NCI-H69 (cell line): ENCODE measurements at places on chromosomes 7 and 10.

DNA sequence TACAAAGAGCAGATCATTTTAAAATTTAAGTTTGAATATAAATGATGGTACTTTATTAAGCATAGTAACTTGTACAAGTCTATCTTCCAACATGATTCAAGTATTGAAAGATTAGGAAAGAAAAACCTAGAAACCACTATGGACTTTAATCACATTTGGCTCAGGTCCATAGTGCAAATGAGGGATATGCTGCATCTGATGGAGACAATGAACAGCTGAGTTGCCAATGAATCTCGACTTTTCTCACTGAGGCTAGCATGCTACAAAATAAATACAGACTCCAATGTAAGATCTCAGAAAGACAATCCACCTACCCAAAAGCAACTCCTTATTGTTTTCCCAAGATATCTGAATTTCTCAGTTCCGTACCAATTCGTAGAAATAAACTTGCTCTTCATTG, 89.8 kb downstream of the SEMA3A start:
- peak; percentile 17 for DNase-seq

DNA sequence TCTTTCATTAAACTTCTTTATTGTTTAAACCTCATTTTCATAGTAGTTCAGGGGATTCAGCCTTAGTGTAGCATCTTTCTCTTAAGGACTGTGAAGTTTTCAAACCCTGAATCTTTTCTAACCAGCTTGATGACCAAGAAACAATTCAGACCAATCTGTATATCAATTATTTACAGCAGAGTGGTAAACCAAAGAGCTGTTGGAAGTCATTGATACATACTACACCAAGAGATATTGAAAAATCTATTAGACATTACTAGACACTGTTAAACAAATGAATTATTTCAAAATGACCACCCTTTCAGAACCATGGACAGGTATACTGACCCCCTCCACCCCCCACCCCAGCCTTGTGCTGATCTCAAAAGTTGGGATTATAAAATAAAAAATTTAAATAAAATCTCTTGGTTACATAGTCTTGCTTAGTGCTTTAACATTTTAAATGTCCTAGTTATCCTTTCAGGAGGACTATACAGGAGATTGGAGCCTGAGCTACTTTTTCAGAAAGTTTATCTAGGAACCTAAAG, 143.9 kb upstream of the LSM8 start:
- no peak for DNase-seq

DNA sequence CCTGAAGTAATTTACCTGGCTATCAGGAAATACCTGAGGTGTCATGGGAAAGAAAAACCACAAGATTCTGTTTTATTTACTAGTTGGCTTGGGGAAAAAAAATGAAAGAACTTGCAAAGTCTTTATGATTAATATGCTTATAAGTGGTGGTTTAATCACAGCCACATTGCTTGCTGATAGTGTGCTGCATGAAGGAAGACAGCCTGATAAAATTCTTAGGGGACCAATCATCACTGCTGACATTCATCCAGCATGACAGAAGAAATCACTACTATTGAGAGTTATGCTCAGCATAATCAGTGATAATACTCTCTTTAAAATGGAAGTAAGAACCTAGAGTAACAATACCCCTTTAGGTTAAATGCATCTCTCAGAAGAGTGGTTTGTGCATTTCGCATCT, 150.2 kb upstream of the LRRN3 start:
- DNase-seq: no peak

DNA sequence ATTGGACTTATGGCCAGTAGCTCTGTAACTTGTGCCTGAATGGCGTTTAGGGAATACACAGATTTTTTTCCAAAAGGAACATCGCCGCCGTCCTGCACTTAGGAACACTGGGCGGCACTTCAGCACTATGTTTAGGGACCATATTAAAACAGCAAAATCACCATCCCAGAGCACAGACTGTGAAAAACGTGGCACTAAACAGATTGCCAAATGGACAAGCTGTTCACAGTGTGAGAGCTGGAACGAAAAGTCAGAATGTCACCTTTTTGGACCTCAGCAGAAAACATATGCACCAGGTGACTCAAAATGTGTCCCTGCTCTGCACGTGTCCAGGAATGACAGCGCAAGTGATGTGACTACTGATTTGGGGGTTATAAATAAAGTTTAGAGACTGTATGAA, 87.9 kb downstream of the ODAD2 start:
- DNase-seq: no peak

DNA sequence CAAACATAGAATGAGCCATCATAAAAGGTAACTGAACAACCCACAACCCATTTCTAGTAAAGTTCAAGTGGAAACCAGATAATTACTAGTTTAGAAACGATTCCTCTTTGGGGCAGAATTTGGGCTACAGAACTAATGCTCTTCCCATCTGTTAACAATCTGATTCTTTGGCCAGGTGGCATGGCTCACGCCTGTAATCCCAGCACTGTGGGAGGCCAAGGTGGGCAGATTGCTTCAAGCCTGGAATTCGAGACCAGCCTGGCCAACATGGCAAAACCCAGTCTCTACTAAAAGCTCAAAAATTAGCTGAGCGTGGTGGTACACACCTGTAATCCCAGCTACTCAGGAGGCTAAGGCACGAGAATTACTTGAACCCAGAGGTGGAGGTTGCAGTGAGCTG, 18.5 kb downstream of the CYP51A1 start:
- peak; percentile 84 for DNase-seq

DNA sequence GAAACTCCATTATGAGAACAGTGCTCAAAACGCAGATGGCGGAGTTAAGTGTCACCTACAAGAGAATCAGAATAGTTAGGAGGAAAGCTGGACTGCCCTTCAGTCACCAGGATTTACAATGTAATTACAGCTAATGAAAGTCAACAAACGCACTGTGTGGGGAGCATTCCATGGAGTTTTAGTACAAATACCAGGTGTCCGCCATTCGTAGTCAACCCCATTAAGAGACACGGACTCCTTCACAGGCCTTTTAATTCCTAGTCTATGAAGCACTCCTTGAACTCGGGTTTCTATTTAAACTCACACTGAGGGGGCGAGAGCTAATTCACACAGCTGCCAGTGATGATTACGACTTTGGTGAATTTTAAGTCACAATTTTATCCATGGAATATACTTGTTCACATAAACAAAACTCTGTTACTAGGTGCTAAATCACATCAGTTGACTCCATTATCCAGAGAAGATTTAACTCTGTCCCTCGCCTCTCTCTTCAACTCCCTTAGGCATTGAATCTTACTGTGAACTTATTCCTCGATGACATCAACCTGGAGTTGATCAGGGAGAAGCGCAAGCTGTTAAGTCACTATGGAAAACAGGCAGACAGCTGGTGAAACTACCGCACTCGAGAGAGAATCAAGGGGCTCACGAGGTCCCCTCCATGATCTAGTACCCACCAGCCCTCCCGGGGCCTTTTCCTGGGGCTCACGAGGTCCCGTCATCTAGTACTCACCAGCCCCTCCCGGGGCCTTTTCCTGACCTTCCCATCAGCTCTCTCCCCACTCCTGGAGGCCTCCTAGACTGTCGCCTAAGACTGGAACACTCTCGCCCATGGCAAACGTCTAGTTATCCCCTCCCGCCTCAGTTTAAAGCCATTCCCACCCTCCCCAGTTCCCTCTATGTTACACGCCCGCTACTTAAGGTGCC, 1.5 kb downstream of the ZFAND2A start:
- DNase-seq: peak; percentile 87
